ENCODE measurements at places on chromosomes 4 and X. TPM values are rescaled to one million over a fixed set of nuclear protein-coding genes. Genes with fewer than 3 reads are reported as not detected.

DNA sequence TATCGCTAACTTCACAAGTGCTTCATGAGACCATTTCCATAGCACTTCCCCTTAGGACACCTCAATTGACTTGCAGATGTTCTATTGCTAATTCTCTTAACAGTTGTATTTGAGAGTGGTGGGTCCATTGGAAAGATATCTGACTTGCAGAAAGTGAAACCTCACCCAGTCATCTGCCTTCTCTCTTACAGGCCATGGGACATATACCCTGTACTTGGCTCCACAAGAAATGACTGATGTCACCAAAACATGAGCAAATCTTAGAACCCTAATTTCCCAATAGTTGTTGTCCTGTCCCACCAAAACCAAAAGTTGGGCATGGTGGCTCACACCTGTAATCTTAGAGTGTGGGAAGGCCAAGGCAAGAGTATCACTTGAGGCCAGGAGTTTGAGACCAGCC, 101.9 kb upstream of the MAML3 start:
- no peak for DNase-seq

DNA sequence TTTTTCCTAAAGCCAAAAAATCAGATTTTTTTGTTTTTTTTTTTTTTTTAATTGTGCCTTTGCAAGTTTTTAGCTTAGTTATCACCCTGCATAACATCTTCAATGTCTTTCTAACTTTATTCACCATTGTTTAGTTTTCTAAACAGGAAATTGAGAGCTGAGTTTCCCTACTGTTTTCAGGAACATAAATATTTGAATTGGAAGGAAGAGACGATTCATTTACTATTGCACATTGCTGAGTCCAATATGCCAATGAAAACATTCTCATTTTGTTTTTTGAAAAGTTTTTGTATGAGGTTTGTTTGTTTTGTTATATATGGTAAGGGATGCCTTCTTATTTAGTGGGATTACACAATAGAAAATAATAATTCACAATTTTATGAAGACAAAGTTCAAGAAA, 148.4 kb downstream of the ANKRD50 start:
- no peak for DNase-seq

DNA sequence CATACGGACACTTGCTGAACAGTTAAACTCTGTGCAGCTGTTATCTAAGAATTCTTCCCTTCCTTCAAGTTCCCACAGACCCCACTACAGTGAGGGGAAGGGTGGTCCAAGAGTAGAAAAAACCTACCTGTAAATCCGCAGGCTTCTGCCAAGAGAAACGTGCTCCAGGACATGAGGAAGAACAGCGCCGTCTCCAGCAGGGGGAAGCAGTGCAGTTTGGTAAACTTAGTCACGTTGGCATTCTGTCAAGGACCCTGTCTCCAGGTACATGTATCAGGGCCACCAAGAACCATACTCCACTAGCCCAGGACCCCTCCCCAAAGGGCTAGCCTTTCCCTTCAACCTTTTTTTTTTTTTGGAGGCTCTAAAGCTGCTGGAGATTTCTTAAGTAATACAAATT, 79.9 kb downstream of the CHST7 start:
- DNase-seq: no peak

DNA sequence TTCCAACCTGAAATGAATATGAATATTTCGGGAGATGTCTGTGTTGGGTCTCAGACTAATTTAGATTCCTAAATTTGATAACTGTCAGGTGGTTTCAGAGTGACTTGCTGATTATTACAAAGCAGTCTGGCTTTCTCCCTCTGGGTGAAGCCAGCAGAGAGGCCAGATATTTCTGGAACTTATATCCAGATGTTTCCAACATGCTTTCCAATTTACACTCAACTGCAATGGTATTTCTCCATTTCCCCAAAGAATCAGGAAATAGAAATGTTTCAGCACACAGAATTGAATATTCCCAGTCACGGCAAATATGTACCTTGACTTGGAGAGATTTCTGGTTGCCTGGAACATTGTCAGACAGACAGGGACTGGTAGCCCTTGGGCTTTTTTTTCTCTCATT, 48.5 kb upstream of the EGFL6 start:
- no peak for DNase-seq

GRCh38 chr4:128527946-128528576, 240.4 kb upstream of the PGRMC2 start:
- DNase-seq: no peak

Gene POLA1
- 19.6 TPM for polyA plus RNA-seq

Gene DUSP21
- polyA plus RNA-seq: not detected

Data from right lung (tissue), 10 donors.